ENCODE measurements at places on chromosomes 6 and 20.

- peak overlapping the region; percentile 15 for H3K27ac ChIP-seq
- peaks cover 14% of the 10 kb centered on the region for H3K4me1 ChIP-seq
- no peak overlapping the region for H3K4me3 ChIP-seq
- no peak for DNase-seq
Observed at GRCh38 chr6:29696147-29697125, 15.5 kb upstream of the ZFP57 start.

DNA sequence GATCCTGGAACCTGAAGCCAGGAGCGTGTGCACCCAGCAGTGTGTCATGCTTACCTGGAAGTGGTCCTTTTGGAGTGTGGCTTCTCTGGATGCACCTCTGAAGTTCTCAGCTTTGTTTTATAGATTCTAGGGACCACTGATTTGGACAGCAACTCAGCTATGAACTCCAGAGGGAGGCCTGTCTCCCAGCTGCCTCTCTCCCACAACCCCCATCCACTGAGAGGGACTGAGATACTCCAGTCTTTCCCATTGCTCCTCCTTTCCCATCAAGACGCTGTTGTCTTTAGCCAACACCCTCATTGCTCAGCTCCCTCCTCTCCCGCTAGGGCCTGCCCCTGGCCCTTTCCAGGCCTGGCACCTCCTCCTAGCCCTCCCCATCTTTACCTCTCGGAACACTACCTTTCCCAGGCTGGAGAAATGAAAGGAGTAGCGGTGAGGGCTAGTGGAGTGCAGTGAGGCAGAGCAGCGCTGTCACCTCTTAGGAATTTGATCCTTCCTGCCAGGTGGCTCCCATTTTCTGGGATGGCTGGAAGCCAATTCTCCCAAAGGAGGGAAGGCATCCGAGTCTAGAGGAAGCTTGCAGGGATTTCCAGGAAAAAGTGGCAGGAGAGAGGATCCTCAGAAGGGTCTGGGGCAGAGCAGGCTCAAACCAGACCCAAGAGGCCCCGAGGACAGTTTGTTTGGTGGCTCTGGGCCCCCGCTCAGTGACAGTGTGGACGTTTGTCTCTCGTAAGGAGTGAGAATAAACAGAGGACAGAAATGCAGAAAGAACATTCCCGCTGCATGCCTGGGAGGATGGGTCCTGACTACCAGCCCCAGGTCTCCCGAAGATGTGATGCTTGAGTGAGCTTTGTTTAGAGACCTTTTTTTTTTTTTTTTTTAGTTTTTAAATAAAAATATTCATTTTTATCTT lies at the start of gene LRRN4:
LRRN4 (minus strand) TSS at position 285 of the 913 bp plus-strand sequence. CDS start 1,261 bp downstream, outside the sequence.
- H3K4me1 ChIP-seq: peaks cover 6% of the 10 kb centered on the region
- peaks cover 4% of the 10 kb centered on the region for H3K36me3 ChIP-seq
- peaks cover 72% of the 10 kb centered on the region for H3K27me3 ChIP-seq

- peaks cover 10% of the 10 kb centered on the region for H3K4me1 ChIP-seq
- H3K27ac ChIP-seq: peak overlapping the region; percentile 22
- H3K27me3 ChIP-seq: peaks cover 53% of the 10 kb centered on the region
- DNase-seq: peak; percentile 40
Observed at GRCh38 chr20:10074513-10074912, 39.7 kb downstream of the ANKEF1 start.

DNA sequence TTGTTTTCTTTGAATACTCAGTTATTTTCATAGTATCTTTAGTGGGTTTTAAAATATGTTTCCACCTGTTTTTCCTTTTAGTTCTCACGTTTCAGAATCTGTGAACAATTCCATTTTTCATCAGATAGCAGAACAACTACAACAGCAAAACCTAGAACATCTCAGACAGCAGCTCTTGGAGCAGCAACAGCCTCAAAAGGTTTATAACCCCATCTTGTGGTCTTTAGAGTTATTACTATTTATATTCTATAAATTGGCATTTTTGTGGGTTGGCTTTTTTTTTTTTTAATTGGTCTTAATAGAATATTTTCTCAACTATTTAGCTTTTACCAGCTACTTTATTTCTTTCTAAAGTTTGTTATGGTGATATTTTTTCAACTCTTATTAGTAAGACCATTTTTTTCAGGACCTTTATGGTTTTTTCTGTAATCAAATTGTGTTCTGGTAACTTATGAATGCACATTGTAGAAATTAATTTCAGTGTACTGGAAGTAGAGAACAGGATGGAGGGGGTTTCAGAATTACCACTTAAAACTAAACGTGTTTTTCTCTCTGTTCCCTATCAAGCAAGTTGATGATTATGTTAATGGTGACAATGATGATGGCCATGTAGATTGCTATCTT lies 72.2 kb downstream of the SCAF8 start:
- H3K27me3 ChIP-seq: no peaks in the 10 kb centered on the region
- H3K4me1 ChIP-seq: peaks cover 1% of the 10 kb centered on the region
- H3K4me3 ChIP-seq: no peak overlapping the region

GRCh38 chr6:76275746-76276145 lies 203.3 kb upstream of the IMPG1 start:
- H3K36me3 ChIP-seq: no peaks in the 10 kb centered on the region
- H3K27me3 ChIP-seq: no peaks in the 10 kb centered on the region
- H3K4me1 ChIP-seq: no peaks in the 10 kb centered on the region
- no peak for DNase-seq

GRCh38 chr20:6739406-6739805 lies 28.1 kb upstream of the BMP2 start:
- DNase-seq: no peak
- H3K27ac ChIP-seq: no peak overlapping the region
- H3K4me1 ChIP-seq: no peaks in the 10 kb centered on the region
- H3K36me3 ChIP-seq: no peaks in the 10 kb centered on the region
- H3K4me3 ChIP-seq: no peak overlapping the region
- H3K27me3 ChIP-seq: no peaks in the 10 kb centered on the region

GRCh38 chr6:100084991-100085364 lies 91.0 kb upstream of the MCHR2 start:
- no peaks in the 10 kb centered on the region for H3K4me1 ChIP-seq
- H3K27ac ChIP-seq: no peak overlapping the region

- H3K4me3 ChIP-seq: no peak overlapping the region
- no peaks in the 10 kb centered on the region for H3K4me1 ChIP-seq
- no peak overlapping the region for H3K27ac ChIP-seq
- no peak for DNase-seq
Observed at GRCh38 chr20:43300901-43301300, 111.2 kb upstream of the PTPRT start.

DNA sequence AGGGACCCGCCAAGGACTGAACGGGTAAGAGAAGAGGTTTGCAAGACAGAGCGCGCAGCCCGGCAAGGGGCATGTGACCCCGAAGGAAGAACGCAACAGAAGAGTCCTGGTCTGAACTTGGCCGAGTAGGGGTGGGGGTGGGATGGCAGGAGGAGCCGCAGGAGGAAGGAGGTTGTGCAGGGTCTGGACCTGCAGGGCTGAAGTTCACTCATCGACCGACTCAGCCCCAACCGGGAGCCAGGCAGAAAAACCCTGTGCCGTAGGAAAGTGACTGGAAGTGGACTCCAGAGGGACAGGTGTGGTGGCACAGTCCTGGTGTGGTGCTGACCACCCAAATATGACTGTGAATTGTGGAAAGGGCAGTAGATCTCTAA lies 15.2 kb downstream of the ADISSP start:
- H3K27ac ChIP-seq: no peak overlapping the region
- H3K36me3 ChIP-seq: peaks cover 15% of the 10 kb centered on the region
- no peak for DNase-seq
- peak overlapping the region; percentile 61 for H3K4me3 ChIP-seq

Data from stimulated activated naive B cell treated with anti-CD40 and anti-IgM and Interleukin-4, amounts not matched to agents 10 μg/mL and 1 μg/mL and 100 μg/mL, for 72 hours (primary cell).